ENCODE measurements at places on chromosomes 2 and 18. TPM values are rescaled to one million over a fixed set of nuclear protein-coding genes. Genes with fewer than 3 reads are reported as not detected.
A peak's percentile ranks its signal among the peaks of the same experiment; 100 is the strongest.

DNA sequence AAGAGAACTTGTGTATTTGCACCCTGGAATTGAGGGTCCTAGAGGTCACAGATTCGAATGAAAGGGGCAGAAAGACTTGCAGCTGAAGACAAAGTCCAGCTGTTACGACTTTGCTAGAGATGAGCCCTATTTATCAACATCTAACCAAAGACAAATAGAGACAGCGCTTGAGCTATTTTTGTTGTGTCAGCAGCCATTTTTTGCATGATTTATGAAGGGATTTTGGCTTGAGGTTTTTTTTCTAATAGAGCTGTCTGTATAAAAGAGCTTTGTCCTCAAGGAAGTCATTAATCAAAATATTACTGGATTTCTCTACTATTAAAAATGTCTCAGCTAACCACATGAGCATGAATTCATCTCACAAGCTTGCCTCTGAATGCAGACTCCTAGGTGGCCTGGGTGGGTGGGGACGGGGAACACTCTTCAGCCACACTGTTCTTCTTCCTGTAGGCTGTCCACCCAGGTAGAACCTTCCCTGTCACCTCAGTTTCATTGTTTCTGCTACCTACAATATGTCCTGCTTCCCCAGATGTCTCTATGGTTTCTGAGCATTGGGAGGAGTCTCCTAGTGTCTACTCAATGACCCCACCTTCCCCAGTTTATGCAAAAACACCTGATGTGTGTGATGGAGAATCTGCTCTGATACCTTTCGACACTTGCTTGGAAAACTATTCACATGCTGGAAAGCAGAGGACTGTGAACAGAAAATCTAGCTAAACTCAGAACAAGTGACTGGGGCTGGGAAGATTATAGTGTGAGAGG, 7.2 kb upstream of the CD226 start:
- peak; percentile 21 for DNase-seq

DNA sequence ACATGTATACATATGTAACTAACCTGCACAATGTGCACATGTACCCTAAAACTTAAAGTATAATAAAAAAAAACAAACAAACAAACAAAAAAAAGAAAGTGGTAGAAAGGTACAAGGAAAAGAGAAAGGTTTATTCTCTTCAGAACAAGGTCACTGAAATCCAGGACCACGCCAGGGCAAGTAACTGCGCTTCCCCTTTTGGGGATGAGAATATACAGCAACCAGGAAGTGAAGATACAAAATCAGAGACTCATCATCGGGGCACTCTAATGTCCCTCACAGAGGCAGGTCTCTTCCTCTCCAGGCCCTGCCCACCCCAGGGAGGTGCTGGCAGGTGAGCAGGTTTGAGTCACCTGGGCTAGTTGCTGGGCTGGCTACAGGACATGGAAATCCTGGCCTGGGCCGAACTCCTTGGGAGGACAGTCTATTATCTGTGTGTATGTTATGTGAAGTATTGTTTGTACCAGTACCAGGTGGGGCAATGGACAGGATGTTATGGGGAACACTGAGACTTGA, 100.4 kb upstream of the GPR45 start:
- DNase-seq = no peak

The MTERF4 gene
- 23.9 TPM for total RNA-seq

The PROKR1 gene
- not detected for total RNA-seq

The CPO gene
- not detected for total RNA-seq

The TACR1 gene
- not detected for total RNA-seq

DNA sequence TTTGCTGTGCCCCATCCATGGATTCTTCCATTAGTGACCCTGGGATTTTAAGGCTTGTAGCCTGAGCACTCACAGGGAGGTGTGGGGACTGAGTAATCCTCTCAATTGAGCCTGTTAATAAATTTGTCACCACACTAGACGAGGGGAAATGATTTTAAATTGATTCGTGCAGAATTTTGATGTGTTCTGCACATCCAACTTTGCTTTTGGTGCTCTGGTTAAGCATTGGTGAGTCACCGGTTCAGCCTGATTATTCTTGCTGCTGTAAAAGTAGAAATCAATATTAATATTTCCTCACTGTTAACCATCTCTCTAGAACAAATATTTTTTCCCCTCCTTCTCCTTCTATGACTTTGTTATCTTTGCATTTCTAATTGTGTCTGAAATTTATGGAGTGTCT, 482.0 kb downstream of the TSN start:
- no peak for DNase-seq

The UGT1A5 gene
- total RNA-seq = not detected

The TMEM163 gene
- 10.7 TPM for total RNA-seq

The LYG2 gene
- total RNA-seq = not detected

- no peak for DNase-seq
Measured at GRCh38 chr18:32284284-32284683, 94.4 kb downstream of the MEP1B start.

The KANSL1L gene
- total RNA-seq = 25.3 TPM

DNA sequence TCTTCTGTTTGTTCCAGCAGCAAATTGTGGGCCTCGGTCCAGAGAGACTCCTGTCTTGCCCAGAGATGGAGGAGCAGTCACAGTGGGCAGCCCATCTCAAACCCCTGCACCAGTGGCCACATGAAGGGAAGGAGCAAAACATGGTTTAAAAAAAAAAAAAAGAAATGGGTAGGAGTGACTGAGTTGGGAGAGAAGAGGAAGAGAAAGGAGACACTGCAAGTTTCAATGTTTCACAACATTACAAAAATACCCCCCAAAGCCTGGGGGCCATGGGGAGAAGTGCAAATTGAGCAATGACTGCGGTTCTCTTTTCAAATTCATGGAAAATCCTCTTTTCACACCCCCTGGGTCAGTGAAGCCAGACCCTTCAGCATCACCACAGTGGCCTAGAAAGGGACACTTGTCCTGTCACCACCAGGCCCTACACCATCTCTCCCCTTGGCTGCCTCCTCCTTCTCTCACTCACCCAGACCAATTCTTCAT, 117.1 kb downstream of the ZFP36L2 start:
- no peak for DNase-seq

GRCh38 chr2:42010743-42011298, 37.0 kb upstream of the PKDCC start:
- DNase-seq = peak; percentile 92

The BMP10 gene
- total RNA-seq = not detected

The MAP3K19 gene
- total RNA-seq = not detected

The GREB1L gene
- 0.24 TPM for total RNA-seq

GRCh38 chr2:2729246-2729645, 398.2 kb upstream of the MYT1L start:
- DNase-seq = no peak

DNA sequence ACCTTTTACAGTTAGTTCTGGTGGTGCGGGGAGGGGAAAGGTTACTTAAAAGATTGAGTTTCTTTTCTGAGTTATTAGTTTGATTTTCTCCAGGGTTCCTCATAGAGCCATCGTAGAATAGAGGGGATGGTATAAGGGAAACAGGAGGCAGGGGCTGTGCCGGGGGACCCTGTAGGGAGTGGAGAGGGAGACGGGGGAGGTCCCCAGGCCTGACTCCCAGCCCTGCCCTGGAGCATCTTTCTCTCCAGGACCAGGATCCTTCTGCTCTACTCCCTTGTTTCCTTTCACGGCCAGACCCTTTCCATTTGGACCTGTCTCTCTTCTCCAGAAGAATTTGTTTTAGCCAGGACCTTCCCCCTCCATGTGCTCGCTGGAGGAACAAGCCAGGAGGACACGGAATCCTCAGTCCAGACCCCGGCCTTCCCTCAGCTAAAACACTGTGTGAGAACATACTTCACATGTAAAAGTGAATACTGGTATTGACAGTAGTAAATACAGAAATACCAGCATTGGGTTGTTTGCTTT, 35.4 kb downstream of the DGKD start:
- no peak for DNase-seq

DNA sequence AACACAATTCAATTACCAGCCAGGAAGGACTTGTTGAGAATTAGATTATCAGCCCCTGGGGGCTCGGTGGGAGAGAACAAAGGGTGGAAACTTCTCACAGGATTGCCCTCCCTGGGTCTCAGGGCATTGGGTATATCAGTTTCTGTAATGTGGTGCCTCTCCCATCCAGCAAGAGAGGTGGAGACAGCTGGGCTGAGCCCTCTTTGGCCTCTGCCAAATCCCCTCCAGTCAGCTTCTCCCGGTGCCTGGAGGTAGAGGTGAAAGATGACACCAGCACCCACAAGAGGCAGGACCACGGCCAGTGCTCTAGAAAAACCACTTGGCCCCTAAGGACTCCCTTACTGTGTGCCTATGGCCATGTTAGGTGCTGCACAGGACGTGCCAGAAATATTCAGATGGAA, 179.7 kb downstream of the HAUS1 start:
- no peak for DNase-seq

The DRC1 gene
- total RNA-seq = 0.24 TPM

DNA sequence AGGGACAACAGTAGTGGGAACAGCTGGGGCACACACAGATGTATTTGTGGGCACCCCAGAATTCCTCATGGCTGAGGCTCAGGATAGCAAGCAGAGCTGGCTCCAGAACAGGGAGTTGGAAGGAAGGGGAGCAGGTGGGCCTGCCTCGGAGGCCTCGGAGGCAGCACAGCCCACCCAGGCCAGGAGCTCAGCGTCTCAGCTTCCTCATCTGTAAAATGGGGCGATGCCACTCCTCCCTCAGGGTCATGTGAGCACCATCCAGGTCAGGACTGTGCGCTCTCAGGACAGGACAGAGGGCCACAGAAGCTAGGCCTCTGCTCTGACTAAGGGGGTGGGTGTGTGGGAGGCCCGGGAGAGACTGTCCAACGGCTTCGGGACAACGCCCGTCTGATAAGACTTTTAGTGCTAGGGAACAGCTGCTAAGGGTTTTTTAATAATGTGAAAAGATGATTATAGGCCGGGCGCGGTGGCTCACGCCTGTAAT, 106.2 kb downstream of the HDAC4 start:
- no peak for DNase-seq

- DNase-seq = peak; percentile 9
Measured at GRCh38 chr2:209577376-209578357, 153.8 kb downstream of the MAP2 start.

The OTOS gene
- not detected for total RNA-seq

The TFCP2L1 gene
- total RNA-seq = under 0.01 TPM

- DNase-seq = no peak
Measured at GRCh38 chr2:20370191-20370590, 19.5 kb upstream of the PUM2 start.

DNA sequence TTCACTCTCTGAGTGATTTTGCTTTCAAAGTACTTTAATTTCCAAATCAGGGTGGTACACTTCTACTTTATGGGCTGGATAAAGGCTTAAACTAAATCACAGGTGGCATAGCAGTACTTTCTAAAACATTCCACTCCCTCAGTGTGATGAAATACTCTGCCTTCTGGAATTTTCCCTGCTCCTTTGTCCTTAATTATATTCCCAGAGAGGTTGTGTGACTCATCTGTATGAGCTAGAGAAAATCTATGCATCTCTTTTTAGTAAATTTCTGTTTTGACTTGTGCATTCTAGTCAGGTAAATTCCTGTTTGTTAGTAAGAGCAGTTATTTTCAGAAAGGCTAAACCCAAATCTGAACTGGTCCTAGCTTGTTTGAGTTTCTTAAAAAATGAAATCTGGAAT, 29.0 kb upstream of the PLA2R1 start:
- DNase-seq = peak; percentile 60

The IL18RAP gene
- total RNA-seq = not detected

The GPR39 gene
- total RNA-seq = 39.9 TPM

DNA sequence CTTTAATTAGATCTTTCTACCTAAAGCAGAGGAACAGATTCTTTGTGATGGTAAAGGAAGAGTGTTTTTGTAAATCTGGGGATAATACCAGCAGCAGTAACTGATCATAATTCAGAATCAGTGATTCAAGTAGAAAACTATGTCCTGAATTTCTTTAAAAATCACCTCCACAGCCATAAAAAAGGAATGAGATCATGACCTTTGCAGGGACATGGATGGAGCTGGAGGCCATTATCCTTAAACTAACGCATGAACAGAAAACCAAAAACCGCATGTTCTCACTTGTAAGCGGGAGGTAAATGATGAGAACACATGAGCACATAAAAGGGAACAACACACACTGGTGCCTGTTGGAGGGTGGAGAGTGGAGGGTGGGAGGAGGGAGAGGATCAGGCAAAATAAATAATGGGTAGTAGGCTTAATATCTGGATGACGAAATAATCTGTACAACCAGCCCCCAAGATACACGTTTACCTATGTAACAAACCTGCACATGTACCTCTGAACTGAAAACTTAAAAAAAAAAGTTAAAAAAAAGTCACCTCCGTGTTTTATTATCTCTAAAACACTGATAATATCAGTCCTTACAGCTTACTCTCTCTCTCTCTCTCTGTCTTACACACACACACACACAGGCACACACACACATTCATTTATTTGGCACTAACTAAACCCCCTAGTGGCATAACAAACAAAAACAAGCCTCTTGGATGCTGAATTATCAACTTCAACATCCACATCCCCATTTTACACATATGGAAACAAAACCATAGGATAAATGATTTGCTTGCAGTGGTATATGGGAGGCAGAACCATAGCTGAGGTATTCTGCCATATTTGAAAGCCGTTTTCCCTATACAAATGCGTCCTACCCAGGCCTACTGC, 1.4 kb downstream of the TM4SF20 start:
- DNase-seq = peak; percentile 8

The MALL gene
- total RNA-seq = 3.8 TPM

The FOXI3 gene
- not detected for total RNA-seq

DNA sequence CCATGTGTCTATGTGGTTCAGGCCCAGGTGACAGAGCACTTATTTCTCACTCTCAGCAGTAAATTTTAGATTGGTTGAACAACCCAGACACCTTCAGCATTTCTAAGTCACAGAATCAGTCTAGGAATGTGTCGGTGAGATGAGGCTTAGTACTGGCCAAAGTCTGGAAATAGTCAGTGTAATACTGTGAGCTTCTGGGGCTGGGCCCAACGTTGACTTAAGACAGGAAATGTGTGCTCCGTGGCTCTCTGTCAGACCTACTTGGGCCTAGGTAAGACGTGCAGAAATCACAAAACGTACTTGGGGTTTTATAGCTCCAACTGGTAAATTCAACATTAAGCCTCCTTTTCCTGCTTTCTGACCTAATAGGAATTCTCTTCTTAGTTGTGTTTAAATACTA, 160.3 kb upstream of the COL3A1 start:
- peak; percentile 3 for DNase-seq

The LRATD1 gene
- 0.12 TPM for total RNA-seq
